ENCODE measurements at places on chromosomes 2 and 18. TPM values are rescaled to one million over a fixed set of nuclear protein-coding genes. Genes with fewer than 3 reads are reported as not detected.
A peak's percentile ranks its signal among the peaks of the same experiment; 100 is the strongest.

DNA sequence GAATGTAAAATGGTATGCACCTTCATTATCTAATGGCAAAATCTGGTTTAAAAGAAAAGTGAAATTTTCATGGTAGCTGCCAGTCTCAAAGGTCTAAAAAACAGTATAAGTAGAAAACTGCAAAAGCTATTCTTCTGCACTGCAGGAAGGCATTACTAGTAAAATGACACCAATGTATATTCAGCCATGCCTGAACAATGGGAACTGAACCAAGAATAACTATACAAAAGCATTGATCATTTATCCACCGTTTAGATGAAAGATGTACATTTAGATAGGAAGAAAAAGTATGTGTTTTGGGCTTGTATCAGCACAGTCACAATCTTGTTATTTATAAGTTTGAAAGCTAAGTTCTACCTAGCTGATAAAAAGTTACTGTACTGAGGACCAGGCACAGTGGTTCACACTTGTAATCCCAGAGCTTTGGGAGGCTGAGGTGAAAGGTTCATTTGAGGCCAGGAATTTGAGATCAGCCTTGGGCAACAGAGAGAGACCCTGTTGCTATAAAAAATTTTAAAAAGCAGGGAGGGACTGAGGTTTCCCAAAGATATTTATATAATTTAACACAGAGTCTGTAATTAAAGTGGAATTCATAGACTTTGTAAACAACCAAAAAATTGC, 163.1 kb upstream of the WDSUB1 start:
- no peaks in the 10 kb centered on the region for H3K4me1 ChIP-seq
- H3K4me3 ChIP-seq: no peak overlapping the region
- no peak for DNase-seq
- no peak overlapping the region for H3K27ac ChIP-seq
- no peaks in the 10 kb centered on the region for H3K27me3 ChIP-seq
- peaks cover 17% of the 10 kb centered on the region for H3K36me3 ChIP-seq

- no peak overlapping the region for H3K4me3 ChIP-seq
- H3K27me3 ChIP-seq: no peaks in the 10 kb centered on the region
- H3K27ac ChIP-seq: no peak overlapping the region
- no peak for DNase-seq
- no peaks in the 10 kb centered on the region for H3K36me3 ChIP-seq
- peaks cover 17% of the 10 kb centered on the region for H3K4me1 ChIP-seq
Observed at GRCh38 chr2:230742781-230743180, 30.1 kb downstream of the CAB39 start.

- H3K36me3 ChIP-seq: no peaks in the 10 kb centered on the region
- H3K4me1 ChIP-seq: no peaks in the 10 kb centered on the region
- H3K27ac ChIP-seq: no peak overlapping the region
- DNase-seq: no peak
- H3K4me3 ChIP-seq: no peak overlapping the region
- H3K27me3 ChIP-seq: no peaks in the 10 kb centered on the region
Observed at GRCh38 chr2:190668892-190669291, 20.0 kb downstream of the NAB1 start.

DNA sequence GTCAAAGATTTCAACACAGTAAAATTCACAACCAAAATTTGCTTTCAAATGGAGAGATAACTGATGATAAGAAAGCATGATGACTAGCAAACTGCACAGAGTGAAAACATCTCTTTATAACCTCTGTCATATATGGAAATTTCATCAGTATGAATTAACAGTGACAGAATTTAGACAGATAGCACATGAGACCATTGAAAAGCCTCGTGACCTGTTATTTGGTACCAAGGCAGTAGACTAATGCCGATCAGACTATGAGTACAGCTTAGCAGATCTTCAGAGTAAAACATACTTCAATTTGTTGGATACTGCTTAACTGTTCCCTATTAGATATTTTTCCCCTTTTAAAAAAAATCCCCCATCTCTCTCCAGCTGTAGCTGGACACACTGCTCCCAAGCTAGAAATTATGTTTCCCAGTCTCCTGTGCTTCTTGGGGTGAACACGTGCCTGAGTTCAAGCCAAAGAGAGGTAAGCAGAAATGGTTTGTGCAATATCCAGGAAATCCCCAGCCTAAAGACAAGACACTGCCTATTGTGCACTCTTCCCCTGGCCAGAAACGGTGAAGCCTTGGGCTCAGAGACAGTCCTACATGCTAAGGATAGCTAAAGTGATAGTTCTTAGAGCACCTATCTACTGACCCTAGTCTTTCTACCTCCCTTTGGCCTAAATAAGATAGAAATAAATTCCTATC, 256.1 kb downstream of the NCKAP5 start:
- H3K27me3 ChIP-seq: no peaks in the 10 kb centered on the region
- DNase-seq: no peak
- H3K36me3 ChIP-seq: no peaks in the 10 kb centered on the region
- H3K27ac ChIP-seq: no peak overlapping the region

DNA sequence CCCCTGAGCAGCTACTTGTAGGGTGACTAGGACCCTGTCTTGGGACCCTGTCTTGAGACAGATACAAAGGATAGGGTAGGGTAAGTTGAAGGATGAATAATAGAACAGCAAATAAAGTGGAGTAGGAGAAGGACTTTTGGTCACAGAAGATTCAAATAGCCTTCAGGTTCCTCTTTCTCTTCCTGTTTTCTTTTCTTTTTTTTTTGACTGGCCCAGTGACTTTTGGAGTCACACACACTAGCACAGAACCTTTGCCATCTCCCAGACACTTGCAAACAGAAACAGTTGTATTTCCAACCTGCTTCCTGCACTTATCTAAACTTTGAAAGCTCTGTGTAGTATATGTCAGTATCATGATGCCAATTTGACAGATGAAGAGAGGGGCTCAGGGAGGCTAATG, 108.2 kb downstream of the TDRD15 start:
- no peak for DNase-seq
- no peaks in the 10 kb centered on the region for H3K36me3 ChIP-seq
- no peak overlapping the region for H3K27ac ChIP-seq
- H3K27me3 ChIP-seq: no peaks in the 10 kb centered on the region
- no peak overlapping the region for H3K4me3 ChIP-seq
- H3K4me1 ChIP-seq: peaks cover 10% of the 10 kb centered on the region

DNA sequence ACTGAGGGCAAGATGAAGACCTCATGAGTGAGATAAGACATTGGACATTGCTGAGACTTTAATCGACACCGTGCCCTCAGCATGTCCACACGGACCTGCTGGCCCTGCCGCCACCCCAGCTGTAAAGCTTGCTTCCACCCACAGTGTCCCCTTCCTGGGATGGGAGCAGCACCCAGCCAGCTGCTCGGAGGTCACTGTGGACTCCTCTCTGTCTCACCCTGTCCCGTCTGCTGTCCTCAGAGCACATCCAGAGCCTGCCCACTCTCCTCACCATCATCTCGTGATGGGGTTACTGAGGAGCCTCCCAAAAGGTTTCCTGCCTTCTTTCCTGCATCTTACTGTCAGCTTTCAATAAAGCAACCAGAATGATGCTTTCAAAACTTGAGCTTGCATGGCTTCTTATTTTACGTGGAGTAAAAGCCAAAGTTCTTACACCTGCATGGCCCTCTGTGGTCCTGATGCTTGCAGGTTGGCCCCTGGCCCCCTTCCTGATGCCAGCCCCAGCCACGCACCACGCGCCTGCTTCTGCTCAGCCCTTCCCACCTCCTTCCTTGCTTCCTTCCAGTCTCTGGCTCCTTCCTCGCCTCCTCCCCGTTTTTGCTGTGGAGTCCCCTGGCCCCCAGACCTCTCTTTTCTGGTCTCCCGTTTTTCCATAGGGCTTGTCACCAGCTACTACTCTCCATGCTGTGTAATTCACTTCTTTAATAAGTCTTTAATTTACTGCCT, 67.0 kb downstream of the DGKD start:
- DNase-seq: no peak
- peak overlapping the region; percentile 98 for H3K27ac ChIP-seq
- no peaks in the 10 kb centered on the region for H3K36me3 ChIP-seq
- no peak overlapping the region for H3K4me3 ChIP-seq

- peaks cover 4% of the 10 kb centered on the region for H3K4me1 ChIP-seq
- no peak overlapping the region for H3K27ac ChIP-seq
- peak; percentile 18 for DNase-seq
- no peaks in the 10 kb centered on the region for H3K27me3 ChIP-seq
- H3K4me3 ChIP-seq: no peak overlapping the region
Observed at GRCh38 chr18:44716697-44717163, 36.0 kb downstream of the SETBP1 start.

DNA sequence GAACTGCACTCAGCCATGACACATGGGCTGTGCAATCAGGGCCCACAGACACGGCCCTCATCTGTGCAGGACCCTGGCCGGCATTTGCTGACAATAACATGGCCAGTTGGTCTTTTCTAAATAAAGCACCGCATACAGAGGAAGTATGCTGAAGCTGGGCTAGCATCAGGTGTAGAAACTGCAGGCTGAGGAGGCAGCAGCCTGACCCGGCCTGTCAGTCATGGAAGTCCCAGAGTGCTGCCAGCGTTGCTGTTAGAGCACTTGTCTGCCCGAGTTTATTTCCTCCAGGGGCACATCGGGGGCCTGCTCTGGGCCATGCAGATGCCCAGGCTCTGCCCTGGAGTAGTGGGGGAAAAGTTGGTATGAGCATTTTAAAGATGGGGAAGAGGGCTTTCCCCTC, 4.1 kb upstream of the PTPN18 start:
- no peak overlapping the region for H3K4me3 ChIP-seq
- no peaks in the 10 kb centered on the region for H3K4me1 ChIP-seq
- no peaks in the 10 kb centered on the region for H3K27me3 ChIP-seq
- no peak overlapping the region for H3K27ac ChIP-seq
- DNase-seq: no peak

GRCh38 chr2:42050703-42051542, 3.1 kb downstream of the PKDCC start:
- H3K4me1 ChIP-seq: peaks cover 7% of the 10 kb centered on the region
- no peak overlapping the region for H3K4me3 ChIP-seq
- peak overlapping the region; percentile 87 for H3K27ac ChIP-seq
- peak; percentile 75 for DNase-seq

DLX1 gene
- 0.47 TPM for polyA plus RNA-seq

CXXC1 gene
- polyA plus RNA-seq: 93.9 TPM

PRKAG3 gene
- polyA plus RNA-seq: not detected

IDH1 gene
- 220 TPM for polyA plus RNA-seq

CACNB4 gene
- polyA plus RNA-seq: 1.3 TPM

POTEI gene
- polyA plus RNA-seq: not detected

Measured in small intestine (tissue), 16 donors.